NCI-H774 (cell line): ENCODE measurements at places on chromosomes 7 and 10.
A peak's percentile ranks its signal among the peaks of the same experiment; 100 is the strongest.

DNA sequence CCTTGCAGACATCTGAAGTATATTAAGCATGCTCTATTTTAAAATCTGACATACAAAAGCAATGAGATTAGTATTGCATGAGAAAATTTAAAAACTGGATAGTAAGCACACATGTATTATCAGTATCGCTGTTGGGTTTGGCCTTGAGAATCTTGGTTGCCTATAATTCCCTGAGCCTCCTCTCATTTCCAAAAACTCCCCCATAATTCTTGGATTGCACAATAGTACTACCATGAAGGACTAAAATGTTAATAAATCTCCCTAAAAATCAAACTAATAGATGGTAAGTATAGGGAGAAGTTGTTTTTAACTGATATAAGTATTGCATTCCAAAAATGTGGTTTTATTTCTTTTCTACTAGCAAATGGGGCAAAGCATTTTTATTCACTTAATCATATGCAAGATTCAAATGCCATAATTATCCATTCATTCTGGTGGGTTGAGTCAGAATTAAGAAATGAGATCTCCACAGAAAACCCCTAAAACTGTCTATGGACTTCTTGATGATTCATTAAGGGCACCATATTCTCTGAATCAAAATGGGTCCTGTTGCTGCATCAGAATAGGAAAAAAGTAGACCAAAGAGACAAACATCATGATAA lies 10.3 kb upstream of the VIM start:
- no peak for DNase-seq

- no peak for DNase-seq
These were observed 96.9 kb downstream of the CD36 start for GRCh38 chr7:80735330-80735729.

DNA sequence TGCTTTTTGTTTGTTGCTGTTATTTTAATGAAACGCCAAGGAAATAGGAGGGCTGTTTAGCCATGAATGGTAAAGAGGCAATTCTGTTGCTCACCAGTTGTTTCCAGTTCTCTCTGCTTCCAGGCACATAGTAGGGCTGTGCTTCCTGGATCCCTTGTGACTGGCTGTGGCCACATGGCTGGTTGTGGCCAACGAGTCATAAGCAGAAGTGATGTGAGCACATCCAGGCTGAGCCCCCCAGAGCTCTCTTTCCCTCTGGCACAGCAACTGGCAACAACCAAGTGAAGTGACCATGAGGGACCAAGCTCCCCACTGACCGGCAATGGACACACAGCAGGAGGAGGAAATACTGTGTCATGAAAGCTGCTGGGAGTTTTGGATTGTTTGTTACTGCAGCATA lies 10.3 kb downstream of the GRID1 start:
- DNase-seq, result no peak

DNA sequence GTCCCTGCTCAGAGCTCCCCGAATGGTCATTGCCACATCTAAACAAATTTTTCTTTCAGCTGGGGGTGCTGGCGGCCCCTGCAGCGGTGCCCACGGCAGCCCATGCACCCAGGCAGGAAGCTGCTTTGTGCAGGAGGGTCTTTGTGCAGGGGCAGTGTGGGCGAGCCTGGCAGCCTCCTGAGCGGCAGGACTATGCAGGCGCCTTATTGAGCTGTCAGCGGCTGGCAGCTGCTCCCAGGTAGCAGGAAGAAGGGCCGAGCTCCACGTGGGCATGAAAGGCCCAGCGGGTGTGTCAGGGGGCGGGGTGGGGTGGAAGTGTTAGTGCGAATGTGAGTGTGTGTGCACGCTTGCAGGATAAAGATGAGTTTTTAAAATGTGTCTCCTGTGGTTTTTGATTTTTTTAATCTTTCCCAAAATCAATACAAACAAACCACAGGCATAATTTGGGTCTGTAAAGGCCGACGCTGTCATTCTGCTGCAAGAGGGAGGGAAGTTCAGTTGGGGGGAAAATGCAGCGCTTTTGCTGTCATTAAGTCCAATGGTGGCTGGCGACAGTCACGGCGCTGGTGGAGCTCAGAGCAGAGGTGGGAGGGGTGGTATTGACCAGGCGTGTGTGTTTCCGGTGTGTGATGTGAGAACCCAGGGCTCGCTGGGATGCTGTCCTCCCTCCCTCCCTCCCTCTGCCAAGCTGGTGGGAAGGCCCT lies 83.9 kb downstream of the LHPP start:
- DNase-seq, result peak; percentile 12

GRCh38 chr7:134804351-134804750 lies 24.9 kb downstream of the CALD1 start:
- DNase-seq, result no peak

GRCh38 chr7:23129036-23129435 lies 23.5 kb downstream of the KLHL7 start:
- DNase-seq, result no peak

DNA sequence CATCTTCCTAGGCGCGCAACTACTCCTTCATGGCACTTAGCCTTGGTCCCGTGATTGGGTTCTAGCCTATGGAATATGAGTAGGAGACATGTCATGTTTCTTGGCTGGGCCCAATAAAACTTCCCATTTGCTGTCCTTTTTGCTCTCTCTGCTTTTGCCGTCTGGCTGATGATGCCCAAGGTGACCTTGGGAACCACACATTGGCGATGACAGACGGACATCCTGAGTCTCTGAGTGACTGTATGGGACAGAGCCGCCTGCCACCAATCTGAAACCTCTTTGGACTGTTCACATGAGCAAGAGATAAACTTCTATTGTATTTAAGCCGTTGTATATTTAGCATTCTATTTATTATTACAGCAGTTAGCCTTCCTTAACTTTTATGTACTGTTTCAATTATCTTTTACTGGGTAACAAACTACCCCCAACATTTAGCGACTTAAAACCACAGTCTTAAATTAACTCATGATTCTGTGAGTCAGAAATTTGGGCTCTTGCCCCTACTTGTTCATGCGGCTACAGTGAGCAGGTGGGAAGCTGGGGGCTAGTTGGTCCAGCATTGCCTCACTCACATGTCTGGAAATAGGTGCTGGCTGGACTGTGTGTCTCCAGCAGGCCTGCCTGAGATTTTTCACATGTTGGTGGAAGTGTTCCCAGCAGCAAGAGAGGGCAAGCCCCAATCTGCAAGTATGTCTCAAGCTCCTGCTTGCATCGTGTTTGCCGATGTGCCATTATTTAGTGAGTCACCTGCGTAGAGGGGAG lies 71.7 kb downstream of the NOD1 start:
- no peak for DNase-seq

GRCh38 chr10:121566755-121567154 lies 31.5 kb downstream of the FGFR2 start:
- no peak for DNase-seq

DNA sequence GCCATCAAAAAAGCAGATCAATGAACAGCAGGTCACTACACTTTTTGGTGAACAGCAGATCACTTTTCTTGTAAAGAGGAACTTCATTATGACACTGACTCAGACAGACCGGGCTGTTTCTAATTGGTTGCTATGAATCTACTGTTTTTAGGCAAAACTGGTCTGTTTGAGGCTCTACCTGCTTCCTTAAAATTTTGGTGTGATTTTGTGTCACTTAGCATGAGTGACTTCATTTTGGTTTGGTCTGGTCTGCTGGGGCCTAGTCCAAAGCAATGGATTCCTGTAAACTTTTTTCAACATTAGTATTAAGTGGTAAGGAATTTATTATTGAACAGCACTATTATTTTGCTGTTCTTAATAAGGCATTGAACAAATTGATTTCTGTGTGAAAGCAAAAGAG lies 41.8 kb upstream of the C10orf71 start:
- no peak for DNase-seq
